Omental fat pad (tissue), 4 donors: ENCODE measurements at places on chromosomes 4 and X.

- no peak for DNase-seq
Measured at GRCh38 chrX:134338527-134338926, 101.5 kb downstream of the CCDC160 start.

GRCh38 chrX:114970806-114971205 lies 46.6 kb downstream of the IL13RA2 start:
- no peak for DNase-seq

DNA sequence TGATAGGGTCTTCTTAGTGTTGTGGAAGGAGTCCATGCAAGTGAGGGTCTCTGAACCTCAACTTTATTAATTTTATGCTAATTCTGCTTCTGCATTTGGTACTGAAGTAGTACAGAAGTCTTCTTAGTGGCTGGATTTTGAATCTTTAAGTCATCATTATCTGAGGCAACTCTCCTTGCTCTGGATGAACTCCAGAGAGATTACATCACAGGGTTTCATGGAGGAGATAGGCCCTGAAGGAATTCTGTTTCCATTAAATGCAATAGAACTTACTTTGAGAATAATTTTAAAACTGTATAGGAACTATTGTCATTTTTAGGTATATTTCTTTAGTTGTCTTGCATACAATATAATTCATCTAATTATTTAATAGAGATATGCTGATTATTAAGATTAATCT lies 451.2 kb downstream of the FAT4 start:
- no peak for DNase-seq

DNA sequence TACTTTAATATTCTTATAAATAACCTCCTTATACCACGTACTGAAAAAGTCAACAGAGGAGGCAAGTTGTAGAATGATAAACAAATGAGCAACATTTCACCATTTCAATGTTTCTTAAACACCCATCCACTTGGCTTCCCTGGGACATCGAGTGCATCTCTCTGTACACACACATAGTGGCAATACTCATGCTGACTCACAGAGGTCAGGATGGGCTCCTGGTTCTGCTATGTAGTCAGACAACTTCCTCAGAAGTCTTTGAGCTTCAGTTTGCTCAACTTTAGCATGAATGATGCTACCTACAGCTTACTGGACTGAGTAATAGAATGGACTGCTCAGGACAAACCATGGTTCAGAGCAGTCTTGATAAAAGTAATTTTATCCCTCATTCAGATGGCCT lies 56.9 kb downstream of the MAD2L1 start:
- DNase-seq: no peak

DNA sequence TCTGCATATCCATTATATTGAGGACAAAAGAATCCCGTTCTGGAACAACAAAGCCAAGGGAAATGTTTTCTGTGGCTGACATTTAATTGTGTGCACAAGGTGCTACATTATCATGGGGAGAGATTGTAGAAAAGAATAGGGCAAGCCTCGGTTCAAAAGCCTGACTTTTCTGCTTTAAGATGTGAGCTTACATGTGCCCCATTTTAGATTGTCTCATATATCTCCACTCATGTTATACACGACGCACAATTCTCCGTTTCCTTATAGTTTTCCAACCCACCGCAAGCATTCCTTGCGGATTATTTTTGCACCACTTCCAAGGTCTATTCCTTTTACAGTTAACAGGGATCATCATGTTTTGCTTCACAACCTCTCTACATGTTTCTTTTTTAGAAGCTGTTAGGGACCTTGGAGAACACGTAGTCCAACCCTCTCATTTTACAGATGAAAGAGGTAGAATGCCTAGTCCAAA lies 99.6 kb upstream of the MAML3 start:
- DNase-seq: no peak

DNA sequence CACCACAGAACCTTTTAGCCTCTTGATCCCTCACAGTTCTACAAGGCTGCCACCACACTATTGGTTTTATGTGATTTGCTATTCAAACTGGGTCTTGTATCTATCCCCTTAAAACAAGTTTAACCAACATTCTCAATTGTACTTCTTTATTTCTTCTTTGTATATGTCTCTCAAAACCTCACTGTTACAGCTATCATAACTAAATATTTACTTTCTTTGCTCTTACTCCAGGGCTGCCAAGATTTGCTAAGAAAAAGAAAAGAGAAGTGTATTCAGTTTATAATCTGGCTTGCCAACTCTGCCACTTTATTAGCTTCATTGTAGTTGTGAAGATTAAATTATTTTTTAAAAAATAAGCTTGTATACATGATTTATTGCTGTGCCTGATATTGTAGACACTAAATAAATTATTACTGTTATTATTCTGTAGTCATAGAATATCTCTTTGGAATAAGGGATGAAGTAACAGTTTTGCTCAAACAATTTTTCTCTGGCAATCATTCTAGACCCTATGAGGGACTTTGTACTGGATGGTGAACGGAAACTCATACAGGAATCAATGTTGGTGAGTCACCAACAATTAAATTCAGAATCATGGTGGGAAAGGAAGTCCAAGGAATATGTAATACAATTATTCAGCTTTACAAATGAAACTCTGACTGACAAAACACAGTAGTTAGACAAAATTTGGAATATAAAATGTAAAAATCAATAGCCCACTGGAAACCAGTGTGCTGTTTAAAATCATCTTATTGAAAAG lies 127.1 kb upstream of the DCAF8L1 start:
- DNase-seq: no peak

GRCh38 chr4:107824350-107825071 lies at the start of gene SGMS2:
Gene SGMS2, plus strand, starts transcription at chr4:107824932. Its CDS starts 70,622 bp downstream, at chr4:107895554.
- peak; percentile 85 for DNase-seq

- DNase-seq: no peak
Measured at GRCh38 chrX:136630881-136631280, 17.1 kb upstream of the CD40LG start.

DNA sequence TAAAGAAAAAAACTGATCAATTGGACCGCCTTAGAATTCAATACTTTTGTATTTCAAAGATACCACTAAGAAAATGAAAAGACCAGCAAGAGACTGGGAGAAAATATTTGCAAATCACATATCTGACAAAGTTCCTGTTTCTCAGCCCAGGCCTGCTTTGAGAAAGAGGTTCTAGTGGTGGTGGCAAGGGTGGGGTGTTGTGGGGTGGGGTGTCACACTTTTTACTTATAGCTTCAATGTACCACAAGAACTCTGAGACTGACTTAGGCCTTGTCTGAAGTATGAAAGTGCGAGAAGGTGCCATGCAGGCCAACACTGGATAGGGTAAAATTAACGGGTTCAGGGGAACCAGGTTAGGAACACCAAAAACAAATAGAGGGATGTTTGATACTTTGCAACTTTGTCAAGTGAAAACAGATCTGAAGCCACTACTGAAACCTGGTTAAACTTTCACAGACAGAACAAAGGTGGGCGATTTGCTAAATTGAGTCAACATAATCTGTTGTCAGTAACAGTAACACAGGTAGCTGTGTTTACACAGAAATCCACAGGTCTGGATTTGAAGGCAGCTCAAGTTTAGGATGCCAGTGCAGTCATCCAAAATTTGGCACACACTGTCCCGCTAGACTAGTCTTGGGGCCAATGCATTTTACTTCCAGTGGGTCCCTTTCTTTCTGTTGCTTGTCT lies 88.8 kb downstream of the DGKK start:
- no peak for DNase-seq

GRCh38 chr4:69058410-69059059 lies 37.7 kb upstream of the UGT2B7 start:
- DNase-seq: no peak

DNA sequence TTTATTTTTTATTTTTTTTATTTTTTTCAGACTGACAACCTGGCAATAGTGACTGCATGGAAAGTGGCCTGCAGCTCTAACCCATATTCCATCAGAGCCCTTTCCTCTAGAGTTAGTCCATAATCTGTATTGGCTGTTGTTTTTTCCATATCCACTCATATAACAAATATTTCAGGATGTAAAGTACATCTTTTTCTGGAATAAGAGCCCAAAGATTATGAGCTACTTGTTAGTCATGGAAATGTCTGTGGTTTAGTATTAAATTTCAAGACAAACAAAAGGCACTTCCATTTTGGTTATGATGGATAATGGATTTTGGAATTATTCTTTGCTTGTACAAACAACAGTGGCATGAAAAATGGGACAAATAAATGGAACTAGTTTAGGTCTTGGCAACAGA lies 296.0 kb upstream of the HS3ST1 start:
- no peak for DNase-seq

DNA sequence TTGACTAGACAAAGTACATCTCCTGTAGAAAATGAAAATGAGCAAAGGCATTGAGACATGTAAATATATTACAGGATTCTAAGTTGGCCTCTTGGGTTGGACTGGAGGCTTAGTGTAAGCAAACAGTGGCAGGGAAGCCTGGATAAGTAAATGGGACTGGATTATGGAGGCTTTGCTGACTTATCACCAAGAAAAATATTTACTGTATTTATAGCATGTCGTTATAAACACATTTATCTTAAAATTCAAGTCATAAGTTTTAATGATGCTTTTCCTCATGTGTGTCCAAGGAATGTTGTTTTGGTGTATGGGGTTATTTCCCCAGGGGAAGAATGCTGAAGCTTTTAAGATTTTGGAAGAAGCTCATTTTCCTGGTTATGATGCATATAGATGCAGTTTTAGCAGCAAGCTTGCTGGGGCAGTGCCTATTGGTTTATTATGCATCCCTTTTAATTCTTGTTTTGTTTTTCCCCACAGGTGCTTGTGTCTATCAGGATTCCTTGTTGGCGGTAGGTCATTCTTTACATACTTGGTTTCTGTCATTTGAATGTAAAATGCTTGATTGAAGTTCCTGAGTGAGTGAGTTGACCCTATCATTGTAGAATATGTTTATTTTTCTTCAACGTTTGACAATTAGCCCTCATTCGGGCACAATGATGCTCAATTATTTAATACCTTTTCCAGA lies 8.5 kb downstream of the FRAS1 start:
- no peak for DNase-seq

DNA sequence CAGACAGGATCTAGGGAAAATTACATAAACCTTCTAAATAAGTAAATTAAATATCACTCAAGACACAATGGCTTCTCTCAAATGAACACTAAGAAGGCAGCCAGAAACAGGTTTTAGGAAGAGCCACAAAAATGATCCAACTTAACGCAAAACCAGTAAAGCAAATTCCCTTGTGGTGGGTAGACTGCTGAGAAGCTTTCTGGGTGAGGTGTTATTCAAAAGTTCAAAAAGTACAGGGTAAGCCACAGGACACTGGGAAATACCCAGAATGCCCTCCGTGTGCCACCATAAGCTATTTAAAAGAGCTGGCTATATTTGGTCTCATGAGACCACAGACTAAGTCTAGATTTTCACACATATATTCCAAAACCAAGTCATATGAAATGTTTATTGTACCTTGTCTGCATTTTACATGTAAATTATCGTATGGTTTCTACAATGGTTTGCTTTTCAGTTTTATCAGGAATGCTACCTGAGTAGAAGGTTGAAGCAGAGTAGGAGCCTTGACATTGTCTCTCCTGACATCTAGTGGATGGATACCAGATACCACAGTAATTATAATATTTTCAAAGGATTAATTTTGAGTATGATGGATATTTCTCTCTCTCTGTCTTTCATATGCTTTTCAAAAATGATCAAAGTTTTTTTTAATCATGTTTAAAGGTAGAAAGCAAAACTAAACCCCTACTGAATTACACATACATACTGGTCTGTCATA lies 109.3 kb upstream of the KLHL13 start:
- no peak for DNase-seq

GRCh38 chr4:30718641-30719453 lies 1.3 kb upstream of the PCDH7 start:
- DNase-seq: no peak

DNA sequence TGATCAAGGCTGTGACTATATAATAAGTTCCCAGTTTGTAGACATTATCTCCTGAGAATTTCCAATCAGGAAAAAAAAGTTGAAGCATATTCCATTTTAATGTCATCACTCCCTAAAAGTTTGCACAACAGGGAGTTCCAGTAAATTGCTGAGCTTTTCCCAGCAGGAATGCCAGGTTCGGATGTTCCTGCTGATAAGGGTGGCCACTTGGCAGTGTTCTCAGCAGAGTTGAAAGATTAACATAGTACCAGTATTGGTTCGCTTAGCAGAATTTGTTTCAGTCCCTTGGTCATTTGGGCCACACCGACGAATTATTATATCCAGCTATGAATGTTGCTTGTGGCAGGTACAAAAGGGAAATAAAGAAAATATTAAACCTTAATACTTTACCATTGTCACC lies 5.2 kb upstream of the CXCL2 start:
- DNase-seq: no peak

- no peak for DNase-seq
Measured at GRCh38 chr4:37928426-37929416, 31.5 kb upstream of the PTTG2 start.

DNA sequence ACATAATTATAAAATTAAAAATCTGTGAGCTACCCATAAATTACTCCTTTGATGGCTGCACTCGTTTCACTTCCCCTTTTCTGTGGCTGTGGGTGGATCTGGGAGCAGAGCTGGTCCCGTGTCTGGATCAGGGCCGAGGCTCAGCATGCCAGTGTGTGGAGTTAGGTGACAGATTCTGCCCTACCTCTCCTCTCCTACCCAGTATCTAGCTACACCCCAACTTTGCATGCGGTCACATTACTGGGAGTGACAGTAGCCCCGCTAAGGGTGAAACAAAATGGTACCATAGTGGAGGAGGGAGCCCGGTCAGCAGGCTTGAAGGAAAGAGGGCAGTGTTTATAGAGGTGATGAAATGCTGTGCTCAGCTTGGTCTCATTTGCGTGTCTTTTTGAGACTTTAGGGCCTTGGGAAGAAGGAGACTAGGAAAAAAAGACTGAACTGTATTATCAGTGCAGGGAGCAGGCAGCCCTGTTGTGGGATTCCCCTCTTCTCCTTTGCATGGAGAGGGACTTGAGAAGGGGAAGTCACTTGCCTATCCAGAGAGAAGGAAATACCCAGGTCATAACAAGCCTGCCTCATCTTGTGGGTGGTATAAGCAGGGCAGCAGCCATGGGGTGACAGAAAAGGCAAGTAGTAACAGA lies 48.4 kb downstream of the ARHGAP10 start:
- no peak for DNase-seq
